ENCODE measurements at places on chromosomes 5 and 9.

- DNase-seq: no peak
Observed at GRCh38 chr9:83219154-83219923, 156.4 kb upstream of the RASEF start.

- DNase-seq: peak; percentile 69
Observed at GRCh38 chr9:111661150-111661801, at the start of gene GNG10. GNG10 (plus strand) TSS chr9:111661605; CDS start chr9:111661635, 30 bp downstream.

DNA sequence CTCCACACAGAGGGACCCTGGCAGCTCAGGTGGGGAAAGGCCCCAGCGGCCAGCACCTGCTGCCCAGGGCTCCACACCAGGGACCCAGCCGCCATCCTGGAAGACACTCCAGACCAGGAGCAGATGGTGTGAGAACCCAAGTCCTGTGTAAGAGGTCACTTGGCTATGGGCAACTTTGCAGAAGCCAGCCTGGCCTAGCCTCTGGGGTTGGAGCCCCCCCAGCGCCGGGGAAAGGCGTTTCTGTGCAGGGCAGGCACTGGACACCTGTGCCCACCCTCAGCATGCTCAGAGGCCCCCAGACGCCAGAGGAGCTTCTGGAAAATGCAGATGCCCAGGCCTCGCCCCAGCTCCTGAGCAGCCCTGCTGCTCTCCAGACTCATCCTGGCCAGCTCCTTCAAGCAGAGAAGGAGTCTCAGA, 34.0 kb downstream of the RASGEF1C start:
- no peak for DNase-seq

GRCh38 chr5:1086871-1087270, 25.0 kb downstream of the SLC12A7 start:
- no peak for DNase-seq

GRCh38 chr5:124234022-124234769, 512.2 kb downstream of the ZNF608 start:
- DNase-seq: no peak

DNA sequence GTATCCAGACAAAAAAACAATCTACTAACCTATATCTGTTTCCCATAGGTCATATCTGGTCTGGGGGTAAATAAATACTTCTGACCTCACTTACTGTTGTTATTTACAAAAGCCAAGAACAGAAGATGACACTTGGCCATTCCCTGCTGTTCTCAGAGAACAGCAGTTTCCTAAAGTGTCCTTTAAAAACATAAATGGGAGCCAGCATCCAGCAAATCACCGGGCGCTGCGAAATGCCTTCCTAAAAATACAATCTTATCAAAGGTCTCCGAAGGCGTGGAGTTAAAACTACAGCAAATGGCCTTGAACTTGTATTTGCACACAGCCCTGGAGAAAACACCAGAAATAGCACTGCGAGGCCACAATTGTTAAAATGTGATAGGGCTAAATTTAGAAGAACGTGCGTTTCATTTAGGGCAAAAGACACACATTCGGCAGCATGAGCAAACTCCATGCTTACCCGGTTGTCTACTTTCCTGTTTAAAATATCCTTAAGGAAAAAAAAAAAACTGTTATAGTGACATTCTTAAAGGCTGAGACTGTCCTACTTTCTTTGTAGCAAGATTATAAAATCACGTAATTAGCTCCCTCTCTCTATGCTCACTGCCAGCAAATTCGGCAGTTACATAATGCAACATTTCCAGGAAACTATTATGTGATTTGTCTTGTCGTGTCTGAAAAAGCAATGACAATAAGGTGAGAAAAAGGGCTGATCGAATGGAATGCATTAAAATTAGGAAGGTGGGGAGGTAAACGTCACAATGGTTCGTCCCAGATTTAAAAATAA, 1.5 kb downstream of the NFIL3 start:
- no peak for DNase-seq

- no peak for DNase-seq
Observed at GRCh38 chr5:135051872-135052271, 17.8 kb upstream of the PITX1 start.
